ENCODE measurements at places on chromosomes 16 and 17.

GRCh38 chr17:65389426-65389825, 172.0 kb downstream of the AXIN2 start:
- DNase-seq, result no peak

GRCh38 chr16:6714510-6714909, 618.1 kb upstream of the RBFOX1 start:
- no peak for DNase-seq

GRCh38 chr17:71163121-71163812, 957.6 kb upstream of the SOX9 start:
- DNase-seq, result no peak

DNA sequence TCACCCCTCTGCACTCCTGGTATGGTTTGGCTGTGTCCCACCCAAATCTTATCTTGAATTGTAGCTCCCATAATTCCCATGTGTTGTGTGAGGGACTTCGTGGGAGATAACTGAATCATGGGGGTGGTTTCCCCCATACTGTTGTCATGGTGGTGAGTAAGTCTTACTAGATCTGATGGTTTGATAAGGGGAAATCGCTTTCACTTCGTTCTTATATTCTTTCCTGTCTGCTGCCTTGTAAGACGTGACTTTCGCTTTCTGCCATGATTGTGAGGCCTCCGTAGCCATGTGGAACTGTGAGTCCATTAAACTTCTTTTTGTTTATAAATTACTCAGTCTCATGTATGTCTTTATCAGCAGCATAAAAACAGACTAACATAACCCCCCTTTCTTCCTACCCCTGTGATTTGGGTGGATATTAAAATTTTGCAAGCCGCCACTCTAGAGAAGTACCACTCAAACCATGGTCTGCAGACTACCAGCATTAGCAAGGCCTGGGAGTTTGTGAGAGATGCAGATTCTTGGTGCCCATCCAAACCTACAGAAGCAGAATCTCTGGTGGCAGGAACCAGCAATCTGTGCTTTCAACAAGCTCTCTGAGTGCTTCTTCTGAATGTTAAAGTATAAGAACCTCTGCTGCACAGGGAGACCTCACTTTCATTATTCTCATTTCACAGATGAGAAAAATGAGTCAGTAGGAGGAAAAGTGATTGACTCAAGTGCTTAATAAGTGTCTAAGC, 999.5 kb upstream of the EEF2KMT start:
- no peak for DNase-seq

DNA sequence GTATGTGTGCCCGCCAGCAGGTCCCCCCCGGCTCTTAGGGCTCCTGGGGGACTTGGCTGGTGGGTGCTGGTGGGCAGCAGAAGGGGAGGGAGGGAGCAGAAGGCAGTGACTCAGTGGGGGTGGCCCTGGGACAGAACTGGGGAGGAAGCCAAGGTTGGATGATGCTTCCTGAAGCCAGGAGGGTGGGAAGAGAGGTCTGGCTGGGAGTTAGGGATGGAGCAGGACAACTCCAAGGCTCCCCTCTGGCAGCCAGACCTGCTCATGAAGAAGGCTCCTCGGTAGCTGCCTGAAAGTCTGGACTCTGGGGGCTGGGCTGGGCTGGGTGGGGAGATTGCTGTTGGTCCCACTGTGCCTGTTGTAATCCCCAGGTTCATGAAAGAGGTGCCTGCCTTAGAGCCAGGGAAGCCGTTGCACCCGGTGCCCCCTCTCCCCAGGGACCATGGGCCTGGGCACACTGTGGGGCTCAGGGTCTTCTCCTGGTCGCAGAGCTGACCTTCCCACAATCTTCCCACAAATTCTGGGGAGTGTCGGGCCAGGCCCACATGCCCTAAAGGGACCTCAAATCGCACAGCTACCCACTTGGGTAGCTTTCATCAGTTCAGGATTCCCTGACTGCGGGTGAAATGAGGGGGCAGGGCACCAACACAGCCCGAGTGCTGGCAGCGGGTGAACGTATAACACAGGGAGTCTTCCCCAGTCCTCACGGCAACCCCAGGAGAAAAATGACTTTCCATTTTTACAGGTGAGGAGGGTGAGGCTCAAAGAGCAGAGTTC, 1.1 kb upstream of the PLEKHG4 start:
- no peak for DNase-seq

GRCh38 chr16:56916571-56917403, 15.2 kb upstream of the HERPUD1 start:
- no peak for DNase-seq

DNA sequence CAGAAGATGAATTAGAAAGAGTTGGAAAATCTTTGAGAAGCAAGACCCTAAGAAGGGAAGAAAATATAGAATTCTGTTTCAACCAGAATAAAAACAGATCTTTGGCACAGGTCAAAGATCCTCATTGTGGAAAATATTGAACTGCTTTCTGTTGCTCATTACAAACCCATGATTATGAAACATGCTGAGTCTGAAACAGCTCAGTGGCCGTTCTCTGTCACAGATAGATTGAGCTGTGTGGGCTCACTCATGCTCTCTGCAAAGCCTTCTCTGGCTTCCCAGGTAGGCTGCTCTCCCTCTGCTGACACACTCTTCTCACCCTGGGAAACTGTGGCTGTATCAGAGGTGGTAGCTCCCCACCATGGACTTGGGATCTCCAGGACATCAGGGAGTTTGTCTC, 3.4 kb upstream of the KRT38 start:
- no peak for DNase-seq

GRCh38 chr17:76153640-76154039, 12.6 kb upstream of the FOXJ1 start:
- no peak for DNase-seq

DNA sequence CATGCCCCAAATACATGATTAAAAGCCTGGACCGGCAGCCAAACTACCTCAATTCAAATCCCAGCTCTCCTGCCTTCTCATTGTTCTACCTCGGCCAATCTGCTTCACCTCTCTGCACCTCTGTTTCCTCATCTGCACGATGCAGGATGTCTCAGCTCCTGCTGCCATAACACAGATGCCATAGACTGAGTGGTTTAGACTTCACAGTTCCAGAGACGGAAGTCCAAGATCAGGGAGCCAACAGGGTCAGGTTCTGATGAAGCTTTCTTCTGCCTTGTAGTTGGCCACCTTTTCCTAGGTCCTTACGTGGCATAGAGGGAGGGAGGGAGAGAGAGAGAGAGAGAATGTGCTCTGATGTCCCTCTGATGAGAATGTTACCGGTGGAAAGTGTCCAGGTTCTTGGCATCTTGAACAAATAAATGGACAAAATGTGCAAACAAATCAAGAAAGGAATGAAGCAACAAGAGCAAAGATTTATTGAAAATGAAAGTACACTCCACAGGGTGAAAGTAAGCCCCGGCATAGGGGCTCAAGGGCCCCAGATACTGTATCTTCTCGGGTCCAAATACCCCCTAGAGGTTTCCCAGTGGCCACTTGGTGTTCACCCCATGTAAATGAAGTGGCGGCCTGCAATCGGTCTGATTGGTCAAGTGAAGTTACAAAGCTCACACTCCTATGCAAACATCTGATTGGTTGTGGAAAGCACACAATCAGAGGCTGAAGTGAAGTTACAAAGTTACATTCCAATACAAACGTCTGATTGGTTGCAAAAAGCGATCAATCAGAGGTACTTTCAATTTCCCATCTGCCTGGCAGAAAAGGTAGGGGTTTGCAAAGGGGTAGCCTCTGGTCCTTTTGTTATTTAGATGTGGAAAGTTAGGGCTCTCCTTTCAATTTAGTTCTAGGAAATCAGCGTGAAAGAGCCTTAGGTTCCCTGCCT, 43.3 kb upstream of the ZCCHC14 start:
- no peak for DNase-seq

DNA sequence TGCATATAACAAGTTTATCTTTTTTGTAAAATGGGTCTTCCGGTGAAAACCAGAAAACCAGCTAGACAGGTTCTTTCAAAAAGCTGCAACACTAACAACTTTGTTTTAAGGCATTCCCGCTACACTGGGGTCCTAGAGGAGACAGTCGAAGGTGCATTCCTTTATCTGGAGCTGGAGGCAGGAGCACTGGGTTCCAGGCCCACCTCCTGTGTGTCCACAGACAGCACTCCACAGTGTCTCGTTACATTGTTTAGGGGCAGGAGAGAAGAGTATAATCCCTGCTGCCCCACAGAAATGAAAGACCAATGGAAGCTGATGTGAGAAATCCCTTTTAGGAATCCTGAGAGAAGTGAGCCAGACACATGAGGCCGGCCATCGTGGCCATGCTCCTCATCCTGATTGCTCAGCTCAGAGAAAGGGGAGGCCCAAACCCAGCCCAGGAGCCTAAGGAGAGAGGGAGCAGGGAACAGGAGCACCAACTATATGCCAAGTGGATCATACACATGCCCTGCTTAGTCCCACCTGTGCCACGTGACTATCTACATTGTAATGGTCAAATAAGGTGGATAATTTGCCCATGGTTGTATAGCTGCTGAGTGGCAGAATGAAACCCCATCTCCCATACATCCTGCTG, 59.5 kb downstream of the CCDC182 start:
- DNase-seq, result no peak

- DNase-seq, result no peak
Observed at GRCh38 chr17:82465023-82465603, 6.6 kb downstream of the NARF start.

DNA sequence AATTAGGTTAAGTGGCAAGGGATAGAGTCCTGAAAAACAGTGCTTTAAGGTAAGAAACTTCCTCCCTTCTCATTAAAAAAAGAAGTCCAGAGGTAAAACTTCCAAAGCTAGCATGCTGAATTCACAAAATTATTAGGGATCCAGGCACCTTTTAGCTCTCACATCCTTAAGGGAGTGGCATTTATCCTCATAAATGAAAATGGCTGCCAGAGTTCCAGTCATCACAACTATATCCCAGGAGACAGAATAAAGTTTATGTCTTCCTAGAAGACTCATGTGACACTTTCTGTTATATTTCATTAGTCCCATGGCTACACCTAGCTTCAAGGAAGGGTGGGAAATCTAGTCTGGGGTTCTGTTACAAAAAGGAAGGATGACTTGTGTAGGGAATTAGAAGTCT, 23.3 kb upstream of the ADORA2B start:
- DNase-seq, result no peak

DNA sequence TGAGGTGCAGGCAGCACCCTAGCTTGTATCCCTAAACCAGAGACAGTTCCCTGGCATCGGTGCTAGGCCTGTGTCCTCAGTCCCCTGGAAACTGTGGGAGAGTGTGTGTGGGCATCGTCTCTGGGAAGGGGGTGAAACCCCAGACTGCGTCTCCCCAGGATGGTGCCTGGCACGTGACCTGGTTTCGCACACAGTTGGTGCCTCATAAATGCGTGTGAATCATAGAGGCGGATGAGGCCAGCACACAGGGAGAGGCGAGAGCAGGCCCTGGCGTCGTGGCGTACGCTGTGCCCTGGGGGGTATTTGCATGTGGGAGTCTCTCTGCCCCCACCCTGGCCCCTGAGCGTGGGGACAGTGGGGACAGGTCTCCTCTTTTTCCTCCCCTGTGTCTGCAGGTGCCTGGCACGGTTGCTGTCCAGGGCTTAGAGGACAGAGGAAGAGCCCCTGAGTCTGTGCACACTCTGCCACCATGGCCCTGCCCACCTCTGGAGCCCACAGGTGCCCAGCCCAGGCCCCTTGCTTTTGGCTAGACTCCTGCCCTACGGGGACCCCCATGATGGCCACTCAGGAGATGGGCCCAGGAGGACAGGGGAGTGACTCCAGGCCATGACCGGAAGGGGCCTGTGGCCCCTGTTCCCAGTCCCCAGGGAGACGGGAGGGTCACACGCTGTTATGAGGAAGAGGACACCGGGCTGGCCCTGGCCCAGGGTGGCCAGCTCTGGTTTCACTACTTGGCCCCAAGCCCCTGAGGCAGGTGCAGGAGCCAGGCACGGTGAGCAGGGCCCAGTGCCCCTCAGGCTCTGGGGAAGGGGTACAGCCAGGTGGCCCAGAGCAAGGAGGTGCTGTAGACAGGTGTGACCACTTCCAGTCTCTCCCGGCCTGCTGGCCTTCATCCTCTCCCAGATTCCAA, 1.3 kb upstream of the FSCN2 start:
- no peak for DNase-seq

DNA sequence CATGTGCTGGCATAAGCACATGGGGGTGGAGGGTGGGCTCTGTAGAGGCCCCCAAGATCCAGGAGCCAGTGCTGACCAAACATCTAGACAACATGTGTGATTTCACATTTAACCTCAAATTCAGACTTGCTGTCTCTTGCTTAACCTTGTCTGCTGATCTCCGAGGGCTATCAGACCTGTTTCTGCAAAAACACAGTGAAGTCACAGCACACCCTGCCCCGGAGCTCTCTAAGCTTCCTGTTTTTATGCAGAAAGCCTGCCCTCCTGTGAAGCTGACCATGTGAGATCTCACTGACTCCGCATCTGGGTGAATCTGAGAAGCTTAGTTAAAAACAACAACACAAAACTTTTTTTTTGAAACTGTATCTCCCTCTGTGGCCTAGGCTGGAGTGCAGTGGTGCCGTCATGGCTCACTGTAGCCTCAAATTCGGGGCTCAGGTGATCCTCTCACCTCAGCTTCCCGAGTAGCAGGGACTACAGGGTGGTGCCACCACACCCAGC, 6.6 kb upstream of the DPEP2 start:
- DNase-seq, result no peak

DNA sequence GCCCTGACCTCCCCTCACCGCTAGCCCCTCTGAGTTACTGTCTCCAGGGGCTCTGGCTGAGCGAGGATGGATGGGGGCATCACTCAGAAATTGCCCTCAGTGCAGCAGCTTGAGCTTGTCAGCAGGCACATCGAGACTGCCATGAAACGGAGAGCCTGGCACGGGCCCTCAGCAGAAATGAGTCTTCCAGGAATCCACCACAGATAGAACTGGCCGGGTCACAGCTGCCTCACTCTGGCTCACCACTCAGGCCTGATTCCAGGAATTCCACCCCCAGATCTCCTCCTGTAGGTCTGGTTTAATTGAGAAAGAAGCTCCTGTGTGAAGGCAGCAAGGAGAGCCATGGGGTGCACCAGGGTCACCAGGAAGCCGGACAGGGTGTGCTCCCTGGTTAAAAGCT, 85.5 kb downstream of the GSG1L start:
- no peak for DNase-seq

GRCh38 chr16:49592546-49593423, 219.2 kb downstream of the C16orf78 start:
- peak; percentile 56 for DNase-seq

GRCh38 chr16:53456625-53457024, 22.4 kb downstream of the RBL2 start:
- no peak for DNase-seq

GRCh38 chr16:65509172-65509571, 387.3 kb upstream of the CDH11 start:
- no peak for DNase-seq

DNA sequence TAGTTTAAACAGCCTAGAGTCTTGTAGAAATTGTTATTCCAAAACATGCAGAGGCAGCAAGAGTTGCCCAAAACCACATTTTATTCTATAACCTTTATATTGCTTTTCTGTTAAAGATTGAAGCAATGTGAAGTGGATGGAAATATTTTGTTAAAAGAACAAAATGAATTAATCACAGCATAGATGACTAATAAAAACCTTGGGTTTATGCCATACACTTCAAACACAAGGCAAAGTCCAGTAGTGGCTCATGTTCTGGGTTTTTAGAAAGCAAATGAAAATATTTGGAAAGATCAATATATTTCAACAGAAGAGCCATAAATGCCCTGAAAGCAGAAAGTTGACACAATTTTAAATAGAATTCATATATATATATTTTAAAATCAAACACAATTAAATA, 36.7 kb upstream of the ULK2 start:
- no peak for DNase-seq
